ENCODE measurements at places on chromosomes 1 and 21.

DNA sequence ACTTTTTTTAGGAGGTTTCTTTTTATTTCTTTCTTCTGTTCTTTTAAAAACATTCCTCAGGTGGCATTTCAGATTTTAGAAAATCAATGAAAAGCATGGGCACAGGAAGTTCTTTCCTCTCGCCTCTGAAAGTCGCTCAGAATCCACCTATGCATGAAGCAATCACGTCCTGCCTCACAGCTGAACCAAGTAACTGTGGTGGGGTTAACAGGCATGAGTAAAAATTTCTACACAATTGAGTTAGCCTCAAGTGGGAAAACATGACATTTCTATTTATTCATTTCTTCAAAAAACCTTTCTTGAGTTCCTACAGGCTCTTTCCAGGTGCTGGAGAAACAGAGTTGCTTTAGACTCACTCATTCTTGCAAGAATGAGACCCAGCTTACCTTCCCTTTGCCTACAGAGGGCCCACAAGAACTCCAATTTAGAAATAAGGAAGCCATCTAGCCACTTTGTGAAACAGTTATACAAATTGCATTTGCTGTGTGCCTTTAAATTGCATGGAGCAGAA, 508.9 kb upstream of the PKN2 start:
- DNase-seq: peak; percentile 26

DNA sequence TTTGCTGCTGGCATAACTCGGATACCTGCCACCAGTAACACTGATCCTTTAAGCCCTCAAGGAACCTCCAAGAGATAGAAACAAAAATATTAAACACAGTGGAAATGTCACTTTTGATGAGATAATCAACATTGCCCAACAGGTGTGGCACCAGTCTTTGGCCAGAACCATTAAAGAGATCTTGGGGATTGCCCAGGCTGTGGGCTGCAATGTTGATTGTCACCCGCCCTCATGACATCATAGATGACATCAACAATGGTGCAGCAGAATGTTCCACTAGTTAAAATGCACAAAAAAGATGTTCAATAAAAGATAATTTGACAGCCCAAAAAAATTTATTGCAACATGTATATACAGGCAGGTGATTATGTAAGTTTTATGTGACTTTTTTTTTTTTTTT, 20.2 kb upstream of the ZMYM1 start:
- no peak for DNase-seq

DNA sequence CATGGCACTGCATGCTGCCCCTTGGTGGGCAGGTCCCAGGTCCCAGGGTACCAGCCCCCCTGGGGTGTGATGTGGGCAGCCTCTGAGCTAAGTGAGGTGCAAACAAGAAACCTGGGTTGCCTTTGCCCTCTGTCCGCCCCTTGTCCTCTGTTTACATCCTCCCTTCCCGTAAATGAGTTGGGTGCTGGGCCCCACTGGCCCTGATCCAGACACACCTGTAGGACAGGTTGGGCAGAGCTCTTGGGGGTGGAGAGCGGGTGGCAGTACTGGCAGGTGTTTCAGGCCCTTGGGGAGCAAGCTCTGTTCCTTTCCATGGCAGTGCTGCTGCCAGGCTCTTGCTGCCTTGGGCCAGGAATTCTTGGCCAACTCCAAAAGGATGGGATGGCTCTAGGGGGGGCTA, 35.8 kb downstream of the ELF3 start:
- peak; percentile 62 for DNase-seq

GRCh38 chr1:170765712-170766330, 101.9 kb downstream of the PRRX1 start:
- DNase-seq: peak; percentile 11

GRCh38 chr1:76109404-76109803, 34.9 kb downstream of the ST6GALNAC3 start:
- DNase-seq: no peak

- no peak for DNase-seq
Observed at GRCh38 chr1:19964542-19964941, 14.9 kb downstream of the PLA2G2A start.

- no peak for DNase-seq
Observed at GRCh38 chr1:240343966-240344365, 252.3 kb downstream of the FMN2 start.

DNA sequence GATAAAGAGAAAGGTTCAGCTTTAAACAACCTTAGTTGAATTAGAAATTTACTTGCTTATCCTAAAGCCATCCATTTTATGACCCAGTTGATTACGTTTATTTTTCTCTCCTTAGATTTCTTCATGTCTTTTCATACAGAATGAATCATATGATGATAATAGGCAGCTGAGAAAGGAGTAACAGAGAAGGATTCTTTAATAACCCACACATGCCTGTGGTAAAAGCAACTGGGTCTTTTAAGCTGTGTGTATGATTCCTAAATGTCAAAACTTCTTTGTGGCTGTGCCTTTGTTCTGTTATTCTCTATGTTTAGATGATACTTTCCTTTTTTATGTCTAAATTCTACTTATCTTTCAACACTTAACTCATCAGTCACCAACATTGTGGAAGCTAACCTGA, 626.5 kb downstream of the NCAM2 start:
- DNase-seq: no peak

- no peak for DNase-seq
Observed at GRCh38 chr1:248913933-248914332, 7.9 kb downstream of the PGBD2 start.

DNA sequence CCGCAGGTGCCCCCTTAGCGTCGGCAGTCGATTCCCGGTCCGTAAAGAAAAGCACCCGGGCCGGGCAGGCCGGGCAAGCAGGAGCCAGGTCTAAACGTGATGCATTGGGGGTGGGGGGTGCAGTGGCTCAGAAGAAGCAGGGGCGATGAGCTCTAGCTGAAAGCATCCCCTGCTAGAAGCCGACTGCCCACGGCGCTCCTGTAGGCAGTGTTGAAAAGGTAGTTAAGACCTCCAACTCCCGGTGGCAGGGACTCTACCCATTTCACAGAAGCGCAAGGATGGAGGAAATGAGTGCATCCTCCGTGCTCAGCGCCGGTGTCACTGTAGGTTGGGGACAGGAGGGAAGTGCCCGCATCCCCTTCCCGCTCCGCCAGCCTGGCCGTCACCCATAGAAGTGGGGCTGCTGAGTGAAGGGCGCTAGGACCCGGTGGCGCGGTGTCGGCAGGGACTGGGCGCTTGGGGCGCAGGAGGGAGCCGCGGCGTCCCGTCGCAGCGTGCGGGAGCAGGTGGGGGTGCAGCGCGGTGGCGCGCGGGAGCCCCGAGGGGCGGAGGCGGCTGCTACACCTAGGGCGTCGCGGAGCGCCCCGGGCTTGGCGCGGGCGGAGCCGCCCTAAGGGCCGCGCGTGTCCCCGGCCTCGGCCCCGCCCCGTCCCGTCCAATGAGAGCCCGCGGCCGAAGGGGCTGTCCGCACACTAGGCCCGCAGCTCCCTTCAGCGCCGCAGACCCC, at the start of gene WNT2B:
WNT2B (plus strand) TSS at position 688 of the 727 bp plus-strand sequence. CDS start 298 bp downstream, outside the sequence.
- no peak for DNase-seq

DNA sequence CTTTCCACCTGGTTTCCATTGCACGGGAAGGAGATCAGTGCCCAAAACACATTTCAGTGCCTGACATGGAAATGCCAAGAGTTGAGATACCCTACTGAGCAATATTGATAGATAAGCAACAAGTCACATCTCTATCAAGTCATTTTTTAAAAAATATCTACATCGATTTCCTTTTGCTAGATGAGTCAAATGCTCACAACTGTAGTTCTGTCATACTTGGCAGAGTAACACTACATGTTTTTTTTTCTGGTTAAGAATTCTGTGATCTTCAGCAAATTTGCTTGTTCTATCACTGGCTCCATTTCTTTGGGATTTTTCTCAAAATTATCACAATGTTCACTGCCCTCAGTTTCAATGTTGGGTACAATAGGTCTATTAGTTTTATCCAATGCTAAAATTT, 145.4 kb downstream of the ZC3H11B start:
- DNase-seq: no peak

GRCh38 chr1:184033711-184034167, 3.8 kb downstream of the COLGALT2 start:
- DNase-seq: peak; percentile 2

GRCh38 chr1:211538287-211538686, 40.7 kb downstream of the SLC30A1 start:
- DNase-seq: no peak

DNA sequence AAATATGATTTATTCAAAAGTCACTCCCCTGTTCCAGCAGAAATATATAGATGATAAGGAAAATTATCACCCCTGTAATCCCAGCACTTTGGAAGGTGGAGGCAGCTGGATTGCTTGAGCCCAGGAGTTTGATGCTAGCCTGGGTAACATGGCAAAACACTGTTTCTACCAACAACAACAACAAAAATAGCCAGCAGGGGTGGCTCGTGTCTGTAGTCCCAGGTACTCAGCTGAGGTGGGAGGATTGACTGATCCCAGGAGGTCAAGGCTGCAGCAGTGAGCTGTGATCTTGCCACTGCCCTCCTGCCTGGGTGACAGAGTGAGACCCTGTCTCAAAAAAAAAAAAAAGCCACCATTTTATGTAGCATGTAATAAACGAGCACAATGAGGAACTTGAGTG, 1546.5 kb downstream of the NCAM2 start:
- DNase-seq: no peak

GRCh38 chr1:31214316-31215064, 25.2 kb downstream of the NKAIN1 start:
- DNase-seq: no peak

DNA sequence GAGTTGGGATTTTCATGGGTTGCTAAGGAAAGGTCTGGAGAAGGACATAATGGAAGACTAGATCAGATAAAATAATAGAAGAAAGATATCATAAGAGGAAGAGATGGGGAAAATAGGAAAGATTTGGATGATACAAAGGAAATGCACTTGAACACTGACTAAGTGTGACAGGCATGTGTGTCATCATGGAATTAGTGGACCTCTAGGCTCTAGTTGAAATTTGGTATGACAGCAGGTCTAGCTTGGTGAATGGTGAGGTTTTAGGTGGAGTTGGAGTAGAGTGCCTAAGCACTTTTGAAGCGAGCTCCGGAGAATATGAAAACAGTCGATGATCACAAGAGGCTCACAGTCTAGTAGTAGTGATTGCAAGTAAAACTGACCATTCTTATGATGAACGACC, 73.0 kb upstream of the PTGS2 start:
- no peak for DNase-seq

GRCh38 chr1:104156738-104157137, 407.0 kb downstream of the AMY1C start:
- DNase-seq: no peak

DNA sequence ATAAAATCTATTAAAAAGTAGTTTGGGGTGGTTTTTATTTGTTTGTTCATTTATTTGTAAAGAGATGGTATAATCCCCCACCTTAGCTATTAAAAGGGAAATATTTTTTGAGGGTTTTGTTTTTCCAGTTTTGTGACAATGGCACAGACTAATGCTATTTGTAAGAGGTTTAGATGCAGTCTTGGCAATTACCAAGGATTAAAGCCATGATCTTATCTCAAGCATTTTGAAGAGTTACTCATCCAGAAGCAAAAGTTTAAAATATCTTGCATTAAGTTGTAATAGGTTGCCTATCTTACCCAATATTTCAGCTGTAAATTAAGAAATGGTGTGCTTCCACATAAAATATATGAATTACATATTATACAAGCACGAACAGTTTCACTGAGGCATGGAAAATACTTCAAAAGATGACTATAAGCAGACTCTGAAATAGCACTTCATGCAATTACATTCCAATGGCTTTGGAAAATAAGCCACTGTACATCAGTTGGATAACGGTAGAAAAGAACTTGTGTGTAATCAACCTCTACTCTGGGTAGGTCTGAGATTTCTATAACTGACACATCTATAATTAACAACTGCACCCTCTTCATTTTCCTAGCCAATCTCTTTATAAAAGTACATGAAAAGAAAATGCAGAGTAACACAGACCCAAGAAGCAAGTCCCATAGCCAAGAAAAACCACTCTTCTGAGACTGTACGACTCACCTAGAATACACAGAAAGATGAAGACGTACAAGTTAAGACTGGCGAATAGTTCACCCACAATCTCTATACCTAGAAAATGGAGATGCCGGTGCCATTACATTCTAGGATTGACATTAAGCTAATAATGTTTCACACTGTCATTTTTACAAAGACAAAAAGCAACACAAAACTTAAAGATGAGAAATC, 95.2 kb downstream of the PTPN14 start:
- DNase-seq: peak; percentile 28

DNA sequence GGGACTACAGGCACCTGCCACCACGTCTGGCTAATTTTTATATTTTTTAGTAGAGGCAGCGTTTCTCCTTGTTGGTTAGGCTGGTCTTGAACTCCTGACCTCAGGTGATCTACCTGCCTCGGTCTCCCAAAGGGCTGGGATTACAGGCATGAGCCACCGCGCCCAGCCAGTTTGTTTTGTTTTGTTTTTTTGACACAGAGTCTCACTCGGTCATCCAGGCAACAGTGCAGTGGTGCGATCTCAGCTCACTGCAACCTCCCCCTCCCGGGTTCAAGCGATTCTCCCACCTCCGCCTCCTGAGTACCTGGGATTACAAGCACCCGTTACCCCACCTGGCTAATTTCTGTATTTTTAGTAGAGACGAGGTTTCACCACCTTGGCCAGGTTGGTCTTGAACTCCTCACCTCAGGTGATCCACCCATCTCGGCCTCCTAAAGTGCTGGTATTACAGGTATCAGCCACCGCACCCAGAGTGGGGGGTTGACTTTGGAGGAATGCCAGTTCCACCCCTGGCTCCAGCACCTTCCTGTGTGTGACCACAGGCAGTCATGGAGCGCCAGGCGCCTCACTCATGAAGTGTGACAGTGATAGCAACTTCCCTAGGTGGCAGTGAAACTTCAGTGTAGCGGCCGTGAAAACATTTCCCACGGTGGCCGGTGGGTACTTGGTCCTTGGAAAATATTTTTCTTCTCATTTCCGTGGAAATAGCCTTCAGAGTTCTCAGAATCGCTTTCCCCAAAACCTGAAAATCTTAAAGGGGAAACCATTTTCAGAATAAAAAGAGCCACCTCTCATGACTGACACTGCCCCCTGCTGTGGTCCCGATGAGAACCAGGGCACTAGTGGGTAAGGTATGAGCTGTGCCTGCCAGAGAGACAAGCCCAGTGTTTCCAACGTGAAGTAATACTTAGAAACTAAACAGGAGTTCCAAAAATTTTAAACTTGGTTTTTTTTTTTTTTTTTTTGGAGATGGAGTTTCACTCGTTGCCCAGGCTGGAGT, 48.6 kb downstream of the WDR4 start:
- peak; percentile 30 for DNase-seq

- DNase-seq: no peak
Observed at GRCh38 chr1:241356187-241356518, 852 bp downstream of the RGS7 start.

Measured in kidney tubule cell (primary cell).